ENCODE measurements at places on chromosomes 7 and 10.

DNA sequence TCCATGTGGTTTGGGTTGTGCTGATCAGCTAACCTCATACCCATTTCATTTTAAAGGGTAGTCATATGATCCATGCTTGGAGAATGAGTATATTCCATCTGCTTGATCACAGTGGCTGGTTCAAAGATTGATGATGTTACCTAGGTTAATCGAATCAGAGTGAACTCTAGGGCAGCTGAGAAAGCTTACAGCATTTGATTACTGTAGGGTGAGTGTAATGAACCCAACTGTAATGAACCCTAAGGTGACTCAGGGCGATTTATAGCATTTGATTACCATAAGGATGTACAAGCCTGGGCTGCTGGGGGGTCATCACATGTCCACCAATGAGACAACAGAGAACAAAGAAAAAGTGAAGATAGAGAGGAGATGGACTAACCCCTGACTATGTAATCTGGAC, 523.1 kb downstream of the ADRA2A start:
- DNase-seq: no peak

- no peak for DNase-seq
These were observed 209.8 kb upstream of the SEMA3D start for GRCh38 chr7:85396676-85397075.

GRCh38 chr7:300546-301290, 10.7 kb downstream of the FOXL3 start:
- no peak for DNase-seq

GRCh38 chr7:94160719-94161435, 156.7 kb upstream of the BET1 start:
- no peak for DNase-seq

DNA sequence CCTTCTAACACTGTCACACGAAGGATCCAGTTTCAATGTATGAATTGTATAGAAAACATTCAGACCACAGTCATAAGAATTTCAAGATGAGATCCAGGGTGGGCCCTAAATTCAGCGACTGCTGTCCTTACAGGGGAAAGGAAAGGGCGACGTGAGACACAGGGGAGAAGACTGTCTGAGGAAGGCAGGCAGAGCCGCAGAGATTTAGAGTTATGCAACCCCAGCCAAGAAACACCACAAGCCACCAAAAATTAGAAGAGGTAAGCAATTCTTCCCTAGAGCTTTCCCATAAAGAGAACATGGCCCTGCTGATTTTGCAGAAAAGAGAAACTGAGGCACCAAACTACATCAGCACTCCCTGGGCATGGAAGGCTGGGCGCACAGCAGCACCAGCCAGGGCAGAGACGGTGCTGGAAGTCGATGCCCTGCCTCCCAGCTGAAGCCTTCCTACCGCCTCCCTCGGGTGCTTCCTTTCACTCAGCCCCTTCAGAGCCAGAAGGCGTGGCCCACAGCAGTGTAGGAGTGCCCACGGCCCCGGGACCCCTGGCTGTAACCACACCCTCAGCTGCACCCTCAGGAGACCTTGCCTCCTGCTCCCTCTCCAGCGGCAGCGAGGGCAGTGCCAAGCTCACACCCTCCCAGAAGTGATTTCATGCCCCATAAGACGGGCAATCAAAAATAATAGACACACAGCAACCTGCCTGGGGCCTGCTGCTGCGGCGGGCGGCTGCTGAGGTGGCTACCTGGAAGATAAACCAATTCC, 81.0 kb upstream of the LRRC4 start:
- DNase-seq: no peak

DNA sequence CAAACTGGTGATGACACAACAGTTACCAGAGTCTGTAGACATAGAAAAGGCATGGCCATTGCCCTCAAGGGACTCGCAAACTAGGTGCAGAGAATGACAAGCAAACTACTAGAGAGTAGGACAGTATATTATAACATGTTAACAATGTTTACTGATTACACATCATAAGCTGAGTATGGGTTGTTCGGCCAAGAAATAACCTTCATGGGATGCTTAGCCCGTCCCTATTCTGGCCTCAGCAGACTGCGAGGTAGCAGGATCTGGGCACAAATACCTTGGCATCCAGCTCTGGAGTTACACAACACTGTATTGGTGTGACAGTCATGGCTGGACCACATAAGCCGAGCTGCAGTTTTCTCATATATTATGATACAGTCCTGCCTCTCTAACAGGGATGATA, 51.4 kb downstream of the ABCB4 start:
- no peak for DNase-seq

GRCh38 chr7:132207782-132208181, 368.5 kb downstream of the PLXNA4 start:
- DNase-seq: no peak

GRCh38 chr10:48926764-48927540, 12.7 kb downstream of the LRRC18 start:
- no peak for DNase-seq

DNA sequence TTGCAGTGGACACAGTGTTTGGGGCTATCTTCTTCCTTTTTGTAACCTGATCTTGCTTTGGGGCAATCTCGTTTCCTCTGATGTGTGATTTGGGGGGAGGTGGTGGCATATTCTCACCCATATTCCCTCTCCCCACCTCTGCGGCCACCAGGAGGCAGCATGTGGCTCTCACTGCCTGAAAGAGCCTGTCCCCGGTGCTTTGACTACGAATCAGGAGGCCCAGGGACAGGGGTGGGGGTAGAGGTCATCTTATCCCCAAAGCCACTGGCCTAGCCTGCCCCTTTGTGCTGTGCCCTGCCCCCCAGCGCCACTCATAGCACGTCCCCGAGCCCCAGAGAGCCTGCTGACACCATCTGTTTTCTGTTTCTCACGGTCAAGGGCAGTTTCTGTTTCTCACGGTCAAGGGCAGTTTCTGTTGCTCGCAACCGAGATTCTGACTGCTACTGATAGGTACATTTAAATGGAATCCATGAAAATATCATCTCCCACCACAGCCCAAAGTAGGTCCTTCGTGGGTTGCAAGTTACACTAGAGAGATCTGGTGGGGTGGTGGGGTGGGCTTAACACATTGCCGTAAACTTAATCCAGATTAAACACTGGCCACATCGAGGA, 28.2 kb downstream of the PHYH start:
- DNase-seq: peak; percentile 41

- no peak for DNase-seq
These were observed 39.4 kb downstream of the FBXW4 start for GRCh38 chr10:101655570-101655969.

GRCh38 chr10:101297901-101298486, 56.0 kb upstream of the BTRC start:
- peak; percentile 81 for DNase-seq

- peak; percentile 26 for DNase-seq
These were observed 1.3 kb downstream of the CYTH3 start for GRCh38 chr7:6271060-6271658.

- DNase-seq: no peak
These were observed 1.7 kb upstream of the FUOM start for GRCh38 chr10:133359554-133359971.

DNA sequence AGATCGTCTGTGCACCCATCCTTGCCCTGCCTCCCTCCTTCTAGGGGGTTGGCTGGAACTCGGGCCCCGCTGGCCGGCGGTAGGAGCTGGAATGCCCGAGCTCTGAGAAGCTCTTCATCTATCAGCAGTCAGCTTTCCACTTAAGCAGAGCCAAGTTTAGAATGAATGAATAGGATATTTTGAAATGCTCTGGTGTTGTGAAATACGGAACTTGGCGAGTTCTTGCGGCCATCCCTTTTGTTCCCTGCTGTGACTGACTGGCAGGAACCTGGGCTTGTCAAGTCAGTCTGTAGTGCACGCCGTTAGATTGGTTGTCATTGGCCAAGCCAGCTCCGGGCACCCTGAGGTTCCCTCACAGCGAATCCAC, 33.3 kb downstream of the FOXK1 start:
- no peak for DNase-seq
